SW480 (cell line): ENCODE measurements at places on chromosomes 1 and 21.
A peak's percentile ranks its signal among the peaks of the same experiment; 100 is the strongest.

- DNase-seq = no peak
These were observed 25.1 kb downstream of the RRP1B start for GRCh38 chr21:43684424-43684823.

GRCh38 chr1:3312310-3312897, 142.1 kb upstream of the ARHGEF16 start:
- no peak for DNase-seq

GRCh38 chr1:83845437-83846071, 153.4 kb downstream of the TTLL7 start:
- no peak for DNase-seq

- DNase-seq = peak; percentile 26
These were observed 32.1 kb upstream of the APOBEC4 start for GRCh38 chr1:183685112-183685713.

DNA sequence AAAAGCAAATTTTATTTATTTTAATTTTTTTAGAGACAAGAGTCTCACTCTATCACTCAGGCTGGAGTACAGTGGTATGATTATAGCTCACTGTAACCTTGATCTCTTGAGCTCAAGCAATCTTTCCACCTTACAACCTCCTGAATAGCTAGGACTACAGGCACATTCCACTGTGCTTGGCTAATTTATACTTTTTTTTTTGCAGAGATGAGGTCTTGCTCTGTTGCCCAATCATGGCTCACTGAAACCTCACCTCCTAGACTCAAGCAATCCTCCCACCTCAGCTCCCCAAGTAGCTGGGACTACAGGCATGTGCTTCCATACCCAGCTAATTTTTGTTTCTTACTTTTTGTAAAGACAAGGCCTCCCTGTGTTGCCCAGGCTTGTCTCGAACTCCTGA, 49.5 kb downstream of the DR1 start:
- no peak for DNase-seq

DNA sequence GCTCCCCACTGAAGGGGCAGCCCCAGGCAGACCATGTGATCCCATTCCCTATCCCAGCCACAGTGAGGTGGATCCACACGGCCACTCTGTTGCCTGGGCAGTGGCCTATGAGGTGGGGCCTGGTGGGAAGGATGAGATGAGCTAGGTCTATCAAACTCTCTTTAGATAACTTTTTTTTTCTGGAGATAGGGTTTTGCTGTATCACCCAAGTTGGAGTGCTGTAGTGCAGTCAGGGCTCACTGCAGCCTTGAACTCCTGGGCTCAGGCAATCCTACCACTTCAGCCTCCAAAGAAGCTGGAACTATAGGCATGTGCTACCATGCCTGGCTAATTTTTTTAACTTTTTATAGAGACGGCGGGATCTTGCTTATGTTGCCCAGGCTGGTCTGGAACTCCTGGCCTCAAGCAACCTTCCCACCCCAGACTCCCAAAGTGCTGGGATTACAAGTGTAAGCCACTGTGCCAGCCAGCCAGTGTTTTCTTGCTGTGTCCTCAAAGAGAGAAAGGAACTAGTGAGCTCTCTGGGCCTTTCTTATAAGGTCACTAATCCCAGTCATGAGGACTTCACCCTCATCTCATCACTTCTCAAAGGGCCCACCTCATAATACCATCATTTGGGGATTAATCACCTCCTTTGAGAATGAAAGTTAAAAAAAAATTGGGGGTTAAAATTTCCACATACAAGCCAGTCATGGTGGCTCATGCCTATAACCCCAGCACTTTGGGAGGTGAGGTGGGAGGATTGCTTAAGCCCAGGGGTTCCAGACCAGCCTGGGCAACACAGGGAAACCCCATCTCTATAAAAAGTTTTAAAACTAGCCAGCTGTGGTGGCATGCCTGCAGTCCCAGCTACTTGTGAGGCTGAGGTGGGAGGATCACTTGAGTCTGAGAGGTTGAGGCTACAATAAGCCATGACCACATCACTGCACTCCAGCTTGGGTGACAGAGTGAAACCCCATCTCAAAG, 36.6 kb downstream of the H3-3A start:
- DNase-seq = no peak

DNA sequence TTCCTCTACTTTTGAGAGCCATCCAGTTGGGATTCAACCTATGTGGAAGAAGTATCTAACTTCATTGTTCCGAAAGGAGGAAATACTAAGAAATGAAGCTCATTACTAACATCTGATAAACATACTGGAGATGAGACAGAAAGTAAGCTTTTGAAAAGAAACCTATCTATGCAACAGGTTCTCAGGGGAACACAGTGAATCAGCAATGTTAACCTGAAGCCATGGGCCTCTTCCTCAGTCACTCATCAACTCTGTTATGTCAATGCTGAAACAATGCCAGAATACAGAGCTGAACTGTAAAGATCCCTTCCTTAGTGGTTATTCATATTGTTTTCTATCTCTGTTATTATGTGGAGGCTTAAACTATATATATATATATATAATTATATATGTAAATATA, 55.5 kb upstream of the ESRRG start:
- DNase-seq = no peak
